Stimulated activated CD4-positive, alpha-beta T cell treated with anti-CD3 and anti-CD28 coated beads, Interleukin-4, amount 100 ng/mL, for 48 hours (primary cell): ENCODE measurements at places on chromosomes 3 and 15.

DNA sequence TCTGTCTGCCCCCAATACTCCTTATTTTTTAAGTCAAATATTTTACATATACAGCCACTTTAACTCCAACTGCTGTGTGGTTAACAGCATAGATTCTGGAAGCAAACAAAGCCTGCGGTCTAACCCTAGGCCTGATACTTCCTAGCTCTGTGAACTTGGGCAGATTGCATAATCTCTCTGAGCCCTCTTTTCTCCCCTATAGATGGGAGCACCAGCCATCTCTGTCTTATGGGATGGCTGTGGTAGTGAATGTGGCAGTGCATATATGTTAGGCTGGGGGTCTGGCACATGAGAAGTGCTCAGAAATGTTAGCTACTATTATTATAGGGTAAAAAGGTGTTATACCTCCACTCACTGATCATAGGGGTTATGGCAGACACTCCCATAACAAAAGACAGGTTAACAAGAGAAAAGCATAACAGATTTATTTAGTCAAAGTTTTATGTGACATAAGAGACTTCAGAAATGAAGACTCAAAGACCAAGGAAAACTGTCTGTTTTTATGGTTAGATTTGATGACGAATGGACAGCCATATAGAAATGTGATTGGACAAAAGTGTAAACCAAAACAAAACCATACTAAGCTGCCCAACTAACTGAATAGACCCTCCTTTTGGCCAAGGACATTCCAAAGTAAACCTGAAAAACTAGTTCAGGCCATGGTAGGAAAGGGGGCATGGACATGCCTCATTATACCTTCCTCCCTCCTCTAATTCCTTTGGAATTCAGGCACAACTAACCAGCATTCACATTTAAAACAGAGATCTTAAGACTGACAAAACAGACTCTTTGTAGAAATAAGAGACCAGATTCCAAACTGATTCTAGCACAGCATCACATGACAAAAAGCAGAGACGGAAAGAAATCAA is 53.9 kb upstream of the DAZL start:
- DNase-seq, result no peak

GRCh38 chr3:51581524-51581923 is 43.0 kb downstream of the RAD54L2 start:
- no peak for DNase-seq

- DNase-seq, result no peak
Measured at GRCh38 chr3:105764378-105765307, 104.2 kb downstream of the CBLB start.

DNA sequence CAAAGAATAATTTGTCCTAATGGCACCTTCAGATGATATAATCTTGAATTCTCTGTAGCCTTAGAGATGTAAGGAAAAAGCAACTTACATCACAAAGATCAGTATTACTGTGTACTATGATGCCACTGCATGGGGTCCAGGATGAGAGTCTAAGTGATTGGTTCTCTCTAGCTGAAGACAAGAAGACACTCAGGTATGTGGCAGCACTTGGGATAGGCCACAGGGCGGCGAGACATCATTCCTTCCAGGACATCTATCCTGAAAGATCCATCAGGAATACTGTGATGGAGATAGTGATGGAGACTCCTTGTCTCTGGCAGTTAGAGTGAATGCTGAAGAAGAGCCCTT is 2.5 kb downstream of the CD200 start:
- DNase-seq, result no peak

DNA sequence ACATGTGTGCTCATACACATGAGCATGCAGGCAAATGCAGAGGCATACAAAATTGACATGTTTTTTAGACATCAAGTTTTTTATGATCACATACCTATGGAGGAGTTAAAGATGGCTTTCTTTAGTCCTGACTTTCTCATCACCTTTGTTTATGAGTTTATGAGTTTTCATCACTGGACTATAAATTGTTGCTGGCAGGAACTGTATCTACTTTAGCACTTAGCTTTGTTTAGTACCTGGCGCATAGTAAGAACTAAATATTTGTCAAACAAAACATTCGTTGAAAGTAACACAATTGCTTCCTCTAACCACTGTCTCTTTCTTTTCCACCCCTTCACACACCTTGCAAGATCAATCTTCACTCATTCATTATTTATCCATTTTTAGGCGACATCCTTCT is 182.6 kb downstream of the SUCNR1 start:
- DNase-seq, result no peak
